Psoas muscle (tissue), 8 donors: ENCODE measurements at places on chromosomes 2 and 18.

DNA sequence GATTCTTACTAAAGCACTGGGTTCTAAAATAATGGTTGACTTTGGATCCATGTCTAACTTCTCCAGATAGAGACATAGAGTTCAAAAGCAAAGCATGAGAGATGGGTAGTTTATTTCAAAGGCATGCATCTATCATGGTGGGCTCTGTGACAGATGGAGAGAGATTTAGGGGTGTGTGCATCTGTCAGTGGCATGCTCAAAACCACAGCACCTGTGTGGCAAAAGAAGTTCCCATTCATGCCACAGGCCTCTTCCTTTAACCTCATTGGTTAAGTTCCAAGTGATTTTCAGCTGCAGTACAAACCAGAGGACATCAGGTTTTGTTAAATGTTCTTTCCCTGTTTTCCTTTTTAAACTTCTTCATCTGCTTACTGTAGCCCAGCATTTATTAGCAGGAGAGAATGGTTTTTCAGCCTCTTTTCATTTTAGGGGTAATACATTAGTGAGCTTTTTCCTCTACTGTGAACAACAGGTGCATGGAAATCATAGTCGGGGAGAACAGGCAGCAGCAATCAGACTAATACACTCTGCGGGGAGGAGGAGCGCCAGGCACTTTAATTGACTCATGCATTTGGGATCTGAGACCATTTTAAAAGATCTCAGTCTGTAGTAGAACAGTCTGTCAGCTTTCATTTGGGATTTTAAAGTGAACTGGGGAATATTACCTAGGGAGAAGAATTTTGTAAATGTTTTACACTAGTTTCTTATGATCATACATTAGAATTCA, 52.4 kb upstream of the UPP2 start:
- no peak for DNase-seq

- peak; percentile 31 for DNase-seq
These were observed 91.7 kb downstream of the KLF7 start for GRCh38 chr2:207073801-207074678.

DNA sequence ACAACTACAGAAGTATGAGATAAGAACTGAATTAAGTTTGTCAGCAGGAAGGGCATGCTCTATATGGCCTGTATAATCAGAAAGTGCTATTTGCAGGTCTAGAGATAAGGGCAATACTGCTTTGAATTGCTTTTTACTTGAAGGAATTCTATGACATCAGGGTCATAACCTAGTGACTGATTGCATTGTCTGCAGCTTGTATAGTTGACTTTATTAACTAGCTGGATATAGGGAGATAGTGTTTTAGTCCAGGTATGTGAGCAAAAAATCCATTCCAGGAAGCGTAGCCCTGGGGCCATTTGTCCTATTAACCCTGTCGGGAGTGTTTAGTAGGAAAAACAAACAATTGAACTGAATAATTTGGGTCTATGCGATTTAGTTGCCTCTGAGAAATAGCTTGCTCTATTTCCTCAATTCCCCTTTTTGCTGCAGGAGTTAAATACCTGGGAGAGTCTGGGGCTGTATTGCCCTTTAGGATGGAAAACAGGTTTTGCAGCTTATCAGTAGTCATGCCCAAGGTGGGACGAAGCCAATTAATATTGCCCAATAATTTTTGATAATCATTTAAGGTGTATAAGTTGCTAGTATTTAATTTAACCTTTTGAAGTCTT, 30.0 kb downstream of the HTR2B start:
- DNase-seq = no peak

GRCh38 chr2:98121149-98121548, 34.2 kb downstream of the VWA3B start:
- DNase-seq = no peak

DNA sequence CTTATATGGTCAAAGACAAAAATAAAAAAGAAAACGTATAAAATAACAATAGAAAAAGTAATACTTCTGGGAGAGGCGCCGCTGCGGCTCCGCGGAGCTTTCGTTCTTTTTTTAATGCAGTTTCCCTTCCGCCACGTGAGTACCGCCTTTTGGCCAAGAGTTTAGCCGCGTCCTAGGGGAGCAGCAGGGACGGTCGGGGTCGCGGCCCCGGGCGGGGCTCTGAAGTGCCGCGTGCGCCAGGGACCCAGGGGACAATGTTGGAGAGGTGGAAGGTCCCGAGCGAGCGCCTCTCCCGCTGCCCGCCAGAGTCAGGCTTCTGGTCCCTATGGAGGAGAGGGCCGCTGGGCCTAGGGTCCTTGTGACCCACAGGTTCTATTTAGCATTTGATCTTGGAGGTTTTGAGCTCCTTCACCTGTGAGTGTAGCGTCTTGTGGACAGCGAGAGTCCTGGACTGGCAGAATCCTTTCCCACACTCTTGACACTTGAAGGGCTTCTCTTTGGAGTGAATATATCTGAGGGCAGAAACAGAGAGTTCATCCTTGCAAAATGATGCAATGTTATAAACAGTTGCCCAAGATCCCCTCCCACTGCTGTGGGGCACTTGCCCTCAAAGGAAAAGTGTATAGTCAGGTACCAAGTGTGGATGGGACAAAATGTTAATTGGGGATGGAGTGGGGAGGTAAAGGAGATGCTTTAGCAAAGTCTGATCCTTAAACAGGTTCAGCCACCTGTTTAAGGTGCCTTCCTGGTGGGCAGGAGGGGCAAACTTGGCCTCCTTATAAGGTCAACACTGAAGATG, 6.3 kb downstream of the OSR1 start:
- peak; percentile 59 for DNase-seq

GRCh38 chr18:58046794-58047555, 2.9 kb downstream of the NEDD4L start:
- DNase-seq = no peak

GRCh38 chr18:59665057-59666006, 31.9 kb downstream of the CCBE1 start:
- DNase-seq = no peak

DNA sequence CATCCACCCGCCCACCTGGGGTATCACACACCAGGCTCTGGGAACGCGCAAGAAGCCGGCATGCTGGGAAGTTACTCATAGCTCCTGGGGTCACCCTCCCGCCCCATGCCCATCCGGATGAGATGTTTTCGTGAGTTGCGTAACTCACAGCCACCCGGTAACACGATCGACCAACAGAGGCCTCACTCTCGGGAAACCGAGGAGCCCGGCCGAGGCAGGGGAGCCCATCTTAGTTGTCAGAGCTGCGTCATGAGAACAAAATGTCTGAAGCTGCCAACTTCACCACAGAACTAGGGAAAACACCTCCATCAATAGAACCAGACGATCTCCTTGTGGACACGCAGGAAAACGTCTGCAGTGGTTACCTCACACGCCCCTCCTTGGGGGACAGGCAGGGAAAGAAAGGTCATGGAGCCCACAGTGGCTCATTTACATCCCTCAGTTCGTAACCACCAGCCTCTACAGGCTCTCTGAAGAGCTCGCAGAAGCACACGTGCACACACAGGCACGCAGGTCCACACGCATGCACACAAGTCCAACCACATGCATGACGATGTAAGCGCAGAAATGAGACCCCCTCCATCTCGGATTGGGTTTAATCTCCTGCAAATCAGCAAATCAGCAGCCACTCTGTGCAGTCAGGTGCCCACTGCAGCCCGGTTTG, 26.2 kb downstream of the ADI1 start:
- peak; percentile 72 for DNase-seq

- DNase-seq = peak; percentile 54
These were observed 291.2 kb upstream of the DDX18 start for GRCh38 chr2:117523267-117523666.

DNA sequence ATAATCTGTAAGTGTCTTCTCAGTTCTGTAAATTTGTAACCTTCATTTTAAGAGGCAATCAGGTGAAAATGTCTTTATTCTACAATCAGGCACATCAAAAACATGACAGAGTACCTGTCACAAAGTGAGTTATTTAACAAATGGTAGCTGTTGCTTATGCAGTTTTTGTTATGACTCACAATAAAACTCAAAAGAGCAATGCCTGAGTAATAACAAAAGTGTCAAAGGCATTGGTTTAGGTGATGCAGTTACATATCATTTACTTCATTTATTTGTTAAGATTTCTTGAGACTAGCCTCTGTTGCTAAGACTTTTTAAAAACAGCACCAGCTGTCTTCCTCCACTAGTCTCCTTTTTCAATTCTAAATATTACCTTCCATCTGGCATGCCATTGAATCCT, 177.8 kb downstream of the KIAA1328 start:
- no peak for DNase-seq

DNA sequence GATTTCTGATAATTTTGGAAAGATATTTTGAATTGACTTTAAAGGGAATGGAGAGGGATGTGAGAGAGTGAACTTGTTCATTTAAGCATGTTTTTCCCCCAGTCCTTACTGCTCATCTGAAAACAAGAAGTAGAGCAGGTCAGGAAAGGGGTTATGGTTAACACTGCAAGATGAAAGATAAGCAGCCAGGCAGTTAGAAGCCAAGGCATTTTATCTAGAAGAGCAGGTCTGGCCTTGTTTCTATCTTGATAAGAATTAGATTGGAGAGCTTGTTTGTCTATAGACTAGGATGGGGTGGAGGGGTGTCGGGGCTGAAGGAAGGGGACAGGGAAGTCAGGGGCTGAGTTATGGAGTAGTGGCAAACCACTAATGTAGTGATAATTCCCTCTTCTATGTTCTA, 171.6 kb downstream of the IKZF2 start:
- no peak for DNase-seq

DNA sequence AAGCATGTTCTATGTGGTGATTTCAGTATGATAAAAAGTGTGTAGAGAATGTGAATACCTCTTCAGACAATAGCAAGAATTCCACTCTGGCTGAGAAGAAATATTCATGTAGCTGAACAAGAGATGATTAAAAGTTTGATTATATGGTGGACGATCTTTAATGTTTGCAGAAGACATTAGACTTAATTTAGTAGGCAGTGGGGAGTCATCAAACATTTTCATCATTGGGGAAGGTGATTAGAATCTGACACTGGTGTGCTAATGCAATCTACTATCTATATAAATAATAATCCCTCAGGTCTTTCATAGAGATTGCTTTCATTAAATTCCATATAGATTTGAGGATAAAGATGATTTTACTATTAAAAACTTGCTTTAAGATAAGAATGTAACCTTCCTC, 761.0 kb downstream of the SOCS6 start:
- no peak for DNase-seq

GRCh38 chr2:149561309-149561926, 26.2 kb downstream of the MMADHC start:
- no peak for DNase-seq

- DNase-seq = no peak
These were observed 83.1 kb downstream of the CCDC85A start for GRCh38 chr2:56266761-56267414.

GRCh38 chr2:200778038-200778437, 33.7 kb upstream of the BZW1 start:
- no peak for DNase-seq

GRCh38 chr2:231597014-231597611, 4.4 kb downstream of the TEX44 start:
- DNase-seq = peak; percentile 78

DNA sequence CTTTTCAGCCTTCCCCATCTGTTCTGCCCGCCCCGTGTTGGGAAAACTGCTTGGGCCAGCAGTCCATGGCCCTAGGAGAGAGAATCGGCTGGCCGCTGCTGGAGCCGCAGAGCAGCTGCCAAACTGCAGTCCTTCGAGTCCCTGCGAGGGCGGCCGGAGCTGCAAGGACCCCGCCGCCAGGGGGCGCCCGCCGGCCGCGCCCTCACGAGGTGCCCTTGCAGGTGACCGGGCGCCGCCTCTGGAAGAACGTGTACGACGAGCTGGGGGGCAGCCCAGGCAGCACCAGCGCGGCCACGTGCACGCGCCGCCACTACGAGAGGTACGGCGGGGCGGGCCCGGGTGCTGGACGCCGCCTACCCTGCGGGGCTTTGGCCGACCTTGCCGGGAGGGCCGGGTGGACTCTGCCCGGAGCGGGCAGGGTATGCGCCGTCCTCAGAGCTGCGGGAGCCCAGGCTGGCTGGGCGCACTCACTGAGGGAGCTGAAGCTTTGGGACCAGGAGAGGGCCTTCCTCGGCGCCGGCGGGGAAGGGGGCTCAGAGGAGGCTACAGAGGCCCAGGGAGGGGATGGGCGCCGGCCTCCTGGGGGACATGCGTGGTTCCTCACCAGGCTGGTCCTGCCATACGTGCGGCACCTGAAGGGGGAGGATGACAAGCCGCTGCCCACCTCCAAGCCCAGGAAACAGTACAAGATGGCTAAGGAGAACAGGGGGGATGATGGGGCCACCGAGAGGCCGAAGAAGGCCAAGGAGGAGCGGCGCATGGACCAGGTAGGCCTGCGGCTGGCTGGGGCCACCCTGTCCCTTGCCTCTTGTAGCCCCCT, 13.6 kb downstream of the ARID5A start:
- peak; percentile 64 for DNase-seq

GRCh38 chr2:69385443-69386151, 1.4 kb downstream of the GFPT1 start:
- DNase-seq = no peak

DNA sequence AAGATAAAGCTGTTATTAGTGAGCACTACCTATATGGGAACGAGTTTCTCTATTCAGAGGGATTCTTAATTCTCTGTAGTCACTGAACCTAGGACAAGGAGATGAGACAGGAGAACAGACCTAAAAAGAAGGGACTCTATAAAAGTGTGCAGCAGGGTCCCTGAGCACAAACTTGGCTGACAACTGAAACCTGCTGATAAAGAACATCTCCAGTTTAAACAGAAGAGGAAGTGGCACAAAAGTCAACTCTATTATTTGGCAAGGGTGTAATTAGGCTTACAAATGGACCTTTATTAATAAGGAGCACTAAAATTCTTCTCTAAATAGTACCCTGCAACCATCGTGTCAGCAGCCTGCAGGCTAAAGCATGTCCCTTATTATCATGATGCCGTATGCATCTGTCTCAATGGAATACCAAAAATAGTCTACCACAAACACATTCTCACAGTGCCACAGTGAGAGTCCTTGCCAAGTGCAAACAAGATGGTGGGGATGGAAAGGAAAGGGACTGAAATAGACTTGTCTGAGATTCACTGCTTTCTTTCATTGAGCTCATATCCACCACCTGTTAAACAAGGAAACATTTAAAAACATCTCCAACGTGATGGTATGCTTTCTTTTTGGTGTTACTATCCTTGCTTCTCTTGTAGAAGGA, 260.2 kb downstream of the INSIG2 start:
- DNase-seq = no peak

DNA sequence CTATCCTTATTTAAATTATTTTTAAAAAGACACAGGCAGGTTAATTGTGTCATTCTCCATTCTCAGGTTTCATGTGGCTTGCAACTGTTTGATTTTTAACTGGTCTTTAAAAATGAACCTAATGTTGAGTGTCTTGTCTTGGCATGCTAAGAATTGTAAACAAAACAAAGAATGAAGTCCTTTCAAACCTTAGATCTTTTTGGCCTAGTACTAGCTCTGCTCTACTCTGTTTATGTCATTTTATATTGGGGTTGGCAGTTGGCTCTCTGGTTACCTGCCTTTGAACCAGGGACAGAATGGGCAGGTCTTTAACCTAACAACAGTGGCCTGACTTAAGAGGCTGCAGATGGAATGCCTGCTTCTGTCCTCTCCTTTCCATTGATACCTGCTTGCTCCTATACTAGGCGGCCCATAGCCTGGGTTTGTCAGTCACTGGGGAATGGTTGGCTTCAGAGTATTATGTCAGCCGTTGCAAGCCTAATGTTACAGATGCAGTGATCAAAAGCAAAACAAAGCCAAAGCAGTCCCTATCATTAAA, 85.5 kb downstream of the MTA3 start:
- DNase-seq = no peak
